NCI-H460 (cell line): ENCODE measurements at places on chromosomes 5 and 9.

DNA sequence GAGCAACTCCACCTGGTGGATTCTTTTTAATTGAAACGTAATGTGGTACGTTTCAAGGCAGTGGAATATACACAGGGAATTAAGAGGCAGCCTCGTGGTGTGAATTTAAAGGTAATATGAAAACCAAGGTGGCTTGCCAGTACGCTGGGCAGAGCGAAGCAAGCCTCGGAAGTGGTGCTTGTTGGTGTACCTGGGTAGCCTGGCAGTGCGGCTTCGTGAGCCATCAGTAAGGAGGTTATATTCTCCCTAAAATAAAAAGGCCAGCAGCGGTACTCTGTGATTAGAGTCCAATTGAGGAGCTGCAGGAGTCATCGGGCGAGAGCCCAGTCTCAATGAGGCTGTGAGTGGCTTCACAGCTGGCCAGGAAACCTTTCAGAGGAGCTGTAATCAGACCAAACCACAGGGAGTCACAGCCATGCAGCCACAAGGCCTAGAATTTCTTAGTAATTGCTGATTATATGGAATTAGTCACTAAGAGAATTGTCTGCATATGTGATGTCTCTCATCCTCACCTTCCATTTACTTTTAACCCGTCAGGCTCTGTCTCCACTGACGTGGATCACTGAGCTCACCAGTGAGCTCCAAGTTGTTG lies 57.7 kb downstream of the DCP2 start:
- no peak for DNase-seq

- DNase-seq: no peak
Measured at GRCh38 chr9:4059437-4059836, 240.4 kb downstream of the GLIS3 start.

GRCh38 chr5:121158451-121158850 lies 693.2 kb upstream of the FTMT start:
- DNase-seq: no peak

DNA sequence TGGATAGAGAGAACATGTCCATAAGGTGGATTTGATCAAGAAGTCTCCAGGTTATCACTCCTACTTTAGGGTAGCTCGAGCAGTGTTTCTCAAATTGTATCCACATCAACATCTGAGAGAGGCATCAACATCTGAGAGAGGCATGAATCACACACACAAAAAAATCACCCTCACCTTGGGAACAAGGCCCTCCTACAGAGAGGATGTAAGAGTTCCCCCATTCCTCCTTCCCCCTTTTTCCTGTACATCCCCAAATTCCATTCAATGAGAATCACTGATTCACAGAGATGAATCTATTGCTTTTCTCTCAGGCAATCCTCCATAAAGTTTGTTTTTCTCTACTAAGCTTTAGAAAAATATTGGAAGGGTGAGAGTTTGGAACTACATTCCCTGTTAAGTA lies 233.4 kb upstream of the CDH6 start:
- DNase-seq: no peak

- peak; percentile 69 for DNase-seq
Measured at GRCh38 chr5:163564321-163564938, 59.0 kb downstream of the MAT2B start.

GRCh38 chr5:54804086-54804485 lies 181.3 kb downstream of the ESM1 start:
- DNase-seq: no peak

DNA sequence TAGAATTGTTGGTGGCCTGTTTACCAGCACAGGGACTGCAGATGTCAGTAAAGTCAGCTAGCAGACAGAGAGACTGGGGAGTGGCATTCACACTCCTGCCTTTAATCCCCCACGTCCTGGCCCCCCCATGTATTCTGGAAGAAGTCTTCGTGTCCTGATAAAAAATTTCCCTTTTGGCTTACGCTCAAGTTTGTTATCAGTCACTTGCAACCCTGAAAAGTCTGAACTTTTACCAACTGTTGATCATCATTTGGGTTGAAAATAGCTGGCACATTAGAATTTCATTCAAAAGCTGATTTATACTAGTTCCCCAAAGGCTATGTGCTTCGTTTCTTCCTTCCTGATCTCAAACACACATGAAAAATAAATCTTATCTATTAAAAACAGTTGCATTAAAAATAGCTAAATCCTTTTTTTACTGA lies 5.8 kb upstream of the CRHBP start:
- no peak for DNase-seq

DNA sequence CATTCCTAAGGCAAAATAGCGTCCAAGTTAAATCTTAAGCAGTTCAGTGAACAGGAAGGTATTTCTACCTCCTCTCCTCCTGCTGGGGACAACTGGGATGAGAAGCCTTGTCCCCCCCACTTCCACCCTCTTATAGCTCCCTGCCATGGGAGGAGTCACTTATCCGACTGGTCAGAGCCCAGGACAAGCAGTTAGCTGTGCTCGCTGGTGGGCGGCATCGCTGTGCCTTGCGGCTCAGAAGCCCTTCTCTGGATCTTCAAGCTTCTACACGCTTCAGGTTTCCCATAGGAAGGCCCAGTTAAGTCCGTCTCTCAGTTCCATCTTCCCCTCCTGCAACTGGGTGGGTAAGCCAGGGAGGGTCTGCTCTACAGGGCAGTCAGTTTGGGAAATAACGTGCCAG lies 77.2 kb downstream of the PAX5 start:
- DNase-seq: no peak
